NCI-H187 (cell line): ENCODE measurements at places on chromosomes 7 and 10.

GRCh38 chr7:121501566-121501965, 105.5 kb upstream of the FAM3C start:
- no peak for DNase-seq

- no peak for DNase-seq
Measured at GRCh38 chr7:134083766-134084487, 43.2 kb upstream of the LRGUK start.

GRCh38 chr7:91320366-91321078, 56.3 kb downstream of the FZD1 start:
- no peak for DNase-seq

- peak; percentile 19 for DNase-seq
Measured at GRCh38 chr7:44264221-44264931, 61.0 kb downstream of the CAMK2B start.

- no peak for DNase-seq
Measured at GRCh38 chr7:156993021-156993924, 17.2 kb downstream of the MNX1 start.

- no peak for DNase-seq
Measured at GRCh38 chr10:119342335-119342734, 135.0 kb downstream of the GRK5 start.

DNA sequence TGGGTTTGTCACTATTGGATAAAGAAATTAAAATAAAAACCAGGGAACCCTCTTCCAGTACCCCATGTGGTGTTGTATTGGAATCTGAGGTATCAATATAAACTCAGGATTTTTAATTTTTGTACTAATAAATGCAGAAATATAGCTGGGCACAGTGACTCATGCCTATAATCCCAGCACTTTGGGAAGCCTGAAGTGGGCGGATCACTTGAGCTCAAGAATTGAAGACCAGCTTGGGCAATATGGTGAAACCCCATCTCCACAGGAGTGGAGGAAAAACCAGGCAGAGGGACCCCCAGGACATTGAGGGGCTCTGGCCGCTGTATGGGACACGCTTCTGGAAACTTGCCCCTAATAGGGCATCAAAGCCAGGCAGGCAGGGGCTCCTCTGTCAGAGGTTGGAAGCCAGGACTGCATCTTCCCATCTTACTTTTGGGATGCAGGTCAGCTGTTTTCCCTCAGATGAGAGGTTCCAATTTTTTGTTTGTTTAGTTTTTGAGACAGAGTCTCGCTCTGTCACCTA, 11.1 kb downstream of the ADIRF start:
- no peak for DNase-seq

GRCh38 chr7:978049-978346, 2.6 kb upstream of the COX19 start:
- no peak for DNase-seq

DNA sequence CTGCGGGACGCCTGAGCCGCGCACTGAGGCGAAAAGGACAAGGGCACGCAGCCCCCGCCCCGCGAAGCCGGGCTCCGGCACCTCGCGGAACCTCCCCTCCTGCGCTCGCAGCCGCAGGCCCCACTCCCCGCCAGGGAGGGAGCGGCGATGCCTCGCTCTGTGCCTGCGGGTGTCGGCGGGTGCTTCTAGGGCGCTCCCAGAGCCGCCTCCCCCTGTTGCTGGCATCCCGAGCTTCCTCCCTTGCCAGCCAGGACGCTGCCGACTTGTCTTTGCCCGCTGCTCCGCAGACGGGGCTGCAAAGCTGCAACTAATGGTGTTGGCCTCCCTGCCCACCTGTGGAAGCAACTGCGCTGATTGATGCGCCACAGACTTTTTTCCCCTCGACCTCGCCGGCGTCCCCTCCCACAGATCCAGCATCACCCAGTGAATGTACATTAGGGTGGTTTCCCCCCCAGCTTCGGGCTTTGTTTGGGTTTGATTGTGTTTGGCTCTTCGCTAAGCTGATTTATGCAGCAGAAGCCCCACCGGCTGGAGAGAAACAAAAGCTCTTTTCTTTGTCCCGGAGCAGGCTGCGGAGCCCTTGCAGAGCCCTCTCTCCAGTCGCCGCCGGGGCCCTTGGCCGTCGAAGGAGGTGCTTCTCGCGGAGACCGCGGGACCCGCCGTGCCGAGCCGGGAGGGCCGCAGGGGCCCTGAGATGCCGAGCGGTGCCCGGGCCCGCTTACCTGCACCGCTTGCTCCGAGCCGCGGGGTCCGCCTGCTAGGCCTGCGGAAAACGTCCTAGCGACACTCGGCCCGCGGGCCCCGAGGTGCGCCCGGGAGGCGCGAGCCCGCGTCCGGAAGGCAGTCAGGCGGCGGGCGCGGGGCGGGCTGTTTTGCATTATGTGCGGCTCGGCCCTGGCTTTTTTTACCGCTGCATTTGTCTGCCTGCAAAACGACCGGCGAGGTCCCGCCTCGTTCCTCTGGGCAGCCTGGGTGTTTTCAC, 519 bp downstream of the ITGB8 start:
- peak; percentile 45 for DNase-seq

GRCh38 chr10:1609648-1609970, 127.7 kb downstream of the ADARB2 start:
- no peak for DNase-seq

GRCh38 chr7:16223963-16224707, 197.2 kb downstream of the CRPPA start:
- DNase-seq, result no peak

DNA sequence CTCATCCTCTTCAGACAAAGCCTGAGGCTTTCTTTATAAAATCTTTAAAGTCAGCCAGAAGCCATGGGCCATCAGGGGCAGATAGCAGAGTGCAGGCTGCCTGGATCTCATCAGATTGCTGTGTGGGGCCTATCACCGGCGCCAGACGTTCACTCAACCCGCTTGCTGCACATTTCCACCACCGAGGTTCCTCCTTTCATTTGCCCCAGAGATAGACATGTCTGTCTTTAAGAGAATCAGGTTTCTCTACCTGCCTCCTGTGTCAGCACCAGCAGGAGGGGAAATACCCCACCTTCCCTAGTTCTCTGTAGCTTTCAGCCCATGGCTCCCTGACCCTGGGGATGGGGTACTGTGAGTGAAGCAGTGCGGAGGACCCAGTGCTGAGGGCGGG, 22.0 kb downstream of the SLC18A2 start:
- no peak for DNase-seq

GRCh38 chr10:58318346-58318745, 16.5 kb upstream of the UBE2D1 start:
- no peak for DNase-seq

DNA sequence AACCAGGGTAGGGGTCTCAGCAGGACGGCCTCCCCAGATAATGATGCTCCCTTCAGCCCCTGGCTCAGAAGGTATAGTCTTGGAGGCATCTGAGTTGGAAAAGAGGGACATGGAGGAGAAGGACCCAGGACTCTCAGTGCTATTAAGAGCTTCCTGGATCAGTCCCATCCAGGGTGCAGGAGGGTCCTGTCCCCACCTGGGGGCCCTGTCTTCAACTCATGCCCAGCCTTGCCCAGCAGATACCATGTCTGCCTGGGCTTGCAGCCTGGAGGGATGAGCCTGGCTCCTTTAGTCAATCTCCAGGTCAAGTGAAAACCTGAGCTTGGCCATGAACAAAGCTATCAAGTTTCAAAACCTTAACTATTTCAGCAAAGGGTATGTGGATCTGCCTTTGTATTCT, 67.6 kb downstream of the PRTFDC1 start:
- no peak for DNase-seq

GRCh38 chr7:119395024-119395423, 878.0 kb upstream of the KCND2 start:
- no peak for DNase-seq

DNA sequence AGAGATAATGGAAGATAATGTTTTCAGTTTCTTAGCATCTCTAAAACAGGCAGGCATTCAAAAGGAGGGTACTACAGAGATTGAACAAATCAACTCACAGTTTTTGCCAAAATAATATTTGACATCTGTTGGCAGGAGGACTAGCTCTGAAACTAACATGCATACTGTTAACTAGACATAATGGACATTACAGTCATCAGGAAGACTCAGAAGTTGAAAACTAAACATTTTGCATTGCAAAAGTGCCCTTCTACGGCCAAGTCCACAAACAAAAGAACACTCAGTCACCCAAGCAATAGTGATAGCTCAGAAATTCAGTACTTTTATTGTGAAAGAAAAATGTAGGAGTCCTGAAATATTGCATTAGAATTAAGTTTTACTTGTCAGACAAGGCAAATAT, 399.0 kb downstream of the HGF start:
- DNase-seq, result no peak

- DNase-seq, result no peak
Measured at GRCh38 chr10:62506371-62506770, 132.2 kb downstream of the ZNF365 start.

- no peak for DNase-seq
Measured at GRCh38 chr10:34320265-34320664, 494.8 kb downstream of the PARD3 start.

DNA sequence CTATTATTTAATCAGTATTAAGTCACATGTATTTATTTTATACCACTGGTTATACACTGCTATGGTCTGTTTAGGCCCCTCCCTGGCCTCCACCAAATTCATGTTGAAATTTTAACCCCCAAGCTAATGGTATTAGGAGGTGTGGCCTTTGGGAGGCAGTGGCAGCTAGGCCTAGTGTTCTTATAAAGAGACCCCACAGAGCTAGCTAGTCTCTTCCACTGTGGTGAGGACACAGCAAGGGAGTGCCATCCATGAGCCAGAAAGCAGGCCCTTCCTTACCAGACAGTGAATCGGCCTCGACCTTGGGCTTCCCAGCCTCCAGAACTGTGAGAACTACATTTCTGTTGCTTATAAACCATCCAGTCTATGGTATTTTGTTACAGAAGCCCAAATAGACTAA, 28.7 kb downstream of the RBM48 start:
- no peak for DNase-seq

- DNase-seq, result no peak
Measured at GRCh38 chr10:96910488-96911395, 78.6 kb downstream of the LCOR start.

- no peak for DNase-seq
Measured at GRCh38 chr7:69110450-69111050, 487.7 kb upstream of the AUTS2 start.

DNA sequence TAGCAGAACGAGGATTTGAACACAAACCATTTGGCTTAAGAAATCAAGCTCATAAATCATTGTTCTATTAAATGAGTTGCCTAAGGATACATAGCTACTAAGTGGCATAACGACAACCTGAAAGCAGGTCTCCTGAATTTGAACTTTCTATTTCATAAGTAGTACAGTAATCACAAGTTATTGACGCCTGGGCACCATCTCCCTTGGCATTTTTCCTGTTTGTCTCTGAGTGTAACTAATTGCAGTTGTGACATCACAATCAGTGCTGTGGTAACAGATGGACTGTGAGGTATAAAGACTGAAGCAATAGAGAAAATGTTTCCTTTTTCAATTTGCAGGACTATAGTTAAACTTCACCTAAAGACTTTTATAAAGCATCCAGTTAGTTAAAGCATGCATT, 6.4 kb upstream of the CSTF2T start:
- DNase-seq, result no peak

DNA sequence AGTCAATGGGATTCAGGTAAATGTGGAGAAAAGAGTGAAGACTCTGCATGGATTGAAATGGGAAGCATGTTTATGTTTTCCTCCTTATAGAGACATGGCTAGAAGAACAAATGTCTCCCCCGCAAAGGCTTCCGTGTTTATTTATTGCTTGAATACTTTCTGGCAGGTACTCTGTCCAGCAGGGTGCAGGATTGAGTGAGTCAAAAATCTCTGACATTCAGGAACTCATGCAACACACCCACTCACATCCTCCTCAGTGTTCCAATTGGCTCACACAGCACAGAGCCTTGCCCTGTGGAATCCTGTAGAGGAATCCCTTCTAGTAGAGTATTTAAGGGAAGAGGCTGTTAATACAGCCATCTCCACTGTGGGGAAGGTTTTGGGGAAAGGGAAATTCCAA, 290.3 kb upstream of the VWC2 start:
- no peak for DNase-seq
